Glutamatergic neuron (in vitro differentiated cells): ENCODE measurements at places on chromosomes 7 and 10. TPM values are rescaled to one million over a fixed set of nuclear protein-coding genes. Genes with fewer than 3 reads are reported as not detected.

Gene NUTM2D
- total RNA-seq, result 11.3 TPM

Gene SH2D4B
- total RNA-seq, result 0.12 TPM

Gene AUTS2
- 300 TPM for total RNA-seq

Gene TMEM236
- 0.07 TPM for total RNA-seq

Gene ABI1
- total RNA-seq, result 37.3 TPM

Gene ALKBH4
- total RNA-seq, result 9.8 TPM
